ENCODE measurements at places on chromosomes 4 and X.

DNA sequence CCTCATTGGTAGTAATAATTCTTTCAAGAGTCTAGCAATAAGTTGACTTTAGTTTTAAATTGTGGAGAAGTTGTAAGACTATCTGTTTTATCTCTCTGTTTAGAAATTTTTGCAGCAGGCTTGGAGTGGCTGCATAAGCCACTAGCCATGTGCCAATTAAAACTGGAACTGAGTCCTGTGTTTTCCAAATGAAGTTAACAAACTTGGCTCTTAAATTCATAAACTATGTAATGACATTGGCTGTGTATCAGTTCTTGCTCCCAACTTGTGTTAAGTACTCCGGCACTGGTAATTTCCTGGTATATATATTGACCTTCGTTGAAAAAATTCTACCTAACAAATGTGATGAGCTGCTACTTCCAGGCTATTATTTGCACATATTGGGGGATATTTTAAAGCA lies 420.4 kb downstream of the GBA3 start:
- DNase-seq: no peak

- DNase-seq: no peak
These were observed 434.5 kb upstream of the FTHL17 start for GRCh38 chrX:31506360-31506759.

DNA sequence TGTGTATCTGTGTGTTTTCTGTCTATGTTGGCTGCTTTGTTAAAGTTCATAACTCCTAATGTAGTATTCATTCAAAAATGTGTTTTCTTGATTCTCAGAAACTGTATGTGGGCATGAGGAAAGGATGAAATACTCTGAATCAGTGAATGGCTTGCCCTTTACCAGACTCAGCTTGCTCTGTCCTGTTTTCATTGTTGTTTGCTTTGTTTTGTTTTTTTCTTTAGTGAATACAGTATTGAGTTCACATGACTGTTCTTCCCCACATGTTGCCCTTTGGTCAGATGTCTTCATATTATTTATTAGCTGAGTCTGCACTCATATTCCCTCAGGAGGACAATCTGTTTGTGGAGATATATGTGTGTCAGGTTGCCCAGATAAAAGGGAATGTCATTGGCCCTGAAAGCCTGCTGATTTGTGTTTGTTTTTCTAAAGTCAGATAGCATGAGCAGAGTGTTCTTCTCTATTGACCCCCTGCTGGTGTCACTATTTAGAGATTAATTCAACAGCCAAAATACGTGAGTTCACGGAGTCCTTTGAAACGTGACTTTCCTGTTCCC lies 1184.4 kb downstream of the RPA4 start:
- no peak for DNase-seq

- DNase-seq: no peak
These were observed 778.7 kb upstream of the HS3ST1 start for GRCh38 chr4:12207396-12207795.

- no peak for DNase-seq
These were observed 102.7 kb upstream of the TBC1D9 start for GRCh38 chr4:140858897-140859296.

DNA sequence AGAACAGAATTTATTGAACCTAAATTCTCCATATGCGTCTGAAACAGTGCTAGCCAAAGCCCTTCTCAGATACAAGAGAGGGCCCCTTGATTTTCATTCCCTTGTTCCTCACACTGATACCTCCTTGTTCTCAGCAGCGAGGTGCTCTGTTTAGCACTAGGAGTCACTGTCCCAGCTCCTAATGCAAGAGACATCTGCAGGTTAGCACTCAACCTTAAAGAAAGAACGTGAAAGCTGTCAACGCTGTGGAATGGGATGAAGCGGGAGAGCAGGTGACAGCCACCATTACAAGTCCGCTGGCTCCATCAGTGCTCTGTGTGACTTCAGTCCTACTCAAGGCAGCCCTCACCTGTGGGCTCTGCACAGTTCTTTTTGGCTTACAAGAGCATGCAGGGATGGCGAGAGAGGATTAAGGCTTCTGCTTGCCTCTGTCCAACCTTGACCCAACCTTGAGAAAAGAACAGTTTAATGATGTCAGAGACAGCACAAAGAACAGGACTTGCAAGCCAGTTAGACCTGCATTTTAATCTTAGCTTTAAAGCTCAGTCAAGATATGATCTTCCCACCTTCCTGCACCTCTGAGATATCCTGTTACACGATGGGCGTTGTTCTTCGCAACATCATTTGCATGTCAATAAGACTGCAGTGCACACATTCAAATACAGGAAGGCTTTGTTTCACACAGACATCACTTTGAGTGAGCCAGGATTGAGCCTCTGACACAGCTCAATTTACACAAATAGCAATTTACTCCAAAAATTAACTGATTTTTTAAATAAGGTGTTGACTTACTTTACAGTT lies 95.1 kb downstream of the ARSF start:
- no peak for DNase-seq

- DNase-seq: no peak
These were observed 85.5 kb downstream of the TACR3 start for GRCh38 chr4:103634236-103634635.

- no peak for DNase-seq
These were observed 509.0 kb downstream of the KLHL13 start for GRCh38 chrX:117607561-117607960.

DNA sequence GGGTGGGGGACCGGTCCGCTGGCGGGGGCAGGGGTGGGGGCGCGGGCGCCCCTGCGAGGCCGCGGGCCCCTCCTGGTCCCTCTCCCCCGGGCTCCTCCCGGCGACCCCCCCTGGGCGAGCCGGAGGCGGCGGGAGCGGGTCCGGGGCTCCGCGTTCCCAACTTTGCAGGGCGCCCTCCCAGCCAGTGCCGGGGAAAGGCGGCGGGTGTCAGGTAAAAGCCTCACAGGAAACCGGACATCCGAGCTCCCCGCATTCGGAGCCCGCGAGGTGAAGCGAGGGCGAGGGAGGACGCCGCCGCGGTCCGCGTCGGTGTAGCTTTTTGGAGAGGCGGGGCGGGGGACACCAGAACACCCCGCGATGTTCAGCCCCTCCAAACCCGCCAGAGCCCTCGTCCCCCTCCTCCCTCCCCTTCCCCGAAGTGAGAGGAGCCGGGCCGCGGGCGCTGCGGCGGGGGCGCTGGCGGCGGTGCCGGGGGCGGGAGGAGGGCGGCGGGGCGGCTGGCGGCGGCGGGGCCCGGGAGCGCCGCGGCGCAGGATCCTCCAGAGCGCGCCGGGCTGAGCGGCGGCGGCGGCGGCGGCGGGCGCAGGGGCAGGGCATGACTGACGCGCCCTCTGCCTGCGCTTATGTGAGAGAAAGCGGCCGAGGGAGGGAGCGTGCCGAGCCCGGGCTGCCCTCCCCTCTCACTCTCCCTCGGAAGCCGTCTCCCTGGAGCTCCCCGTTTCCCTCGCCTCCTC lies at the start of gene VEGFC:
TSS of gene VEGFC (minus strand) at position 597 of the 734 bp plus-strand sequence. CDS start 611 bp downstream, outside the sequence.
- DNase-seq: peak; percentile 32

GRCh38 chr4:184757810-184758209 lies 23.9 kb upstream of the CENPU start:
- DNase-seq: no peak

GRCh38 chr4:157918036-157918832 lies 254.6 kb downstream of the GASK1B start:
- DNase-seq: no peak

- DNase-seq: peak; percentile 48
These were observed 626 bp downstream of the YTHDC1 start for GRCh38 chr4:68349279-68349648.

DNA sequence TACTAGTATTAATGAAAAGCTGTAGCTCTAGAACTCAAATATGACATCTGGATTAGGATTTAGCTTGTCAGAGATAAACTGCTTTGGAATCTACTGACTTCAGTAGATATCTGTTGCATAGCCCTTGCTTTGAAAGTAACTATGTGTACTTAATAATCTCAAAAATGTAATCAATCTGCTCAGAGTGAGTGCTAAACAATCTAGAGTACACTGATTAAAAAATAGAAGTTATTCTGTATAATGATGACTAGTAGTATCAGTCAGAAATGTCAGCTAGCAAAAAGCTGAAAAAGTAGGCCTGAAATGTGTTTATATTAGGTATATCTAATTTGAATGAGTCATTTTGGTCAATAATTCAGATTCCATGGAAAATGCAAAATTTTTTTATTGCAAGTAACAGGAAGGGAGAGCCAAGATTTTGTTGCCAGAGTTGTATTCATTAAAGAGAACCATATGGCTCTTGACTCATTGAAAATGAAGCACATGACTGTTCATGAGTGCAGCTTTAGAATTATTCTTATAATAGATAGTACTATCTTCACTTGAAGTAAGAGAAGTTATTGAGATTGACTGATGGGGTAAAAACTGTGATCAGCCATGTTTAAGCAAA lies 20.0 kb downstream of the CLCN3 start:
- no peak for DNase-seq

- DNase-seq: no peak
These were observed 24.6 kb downstream of the UGT2B7 start for GRCh38 chr4:69120870-69121269.

GRCh38 chrX:133921764-133922389 lies 63.5 kb downstream of the GPC3 start:
- peak; percentile 57 for DNase-seq

DNA sequence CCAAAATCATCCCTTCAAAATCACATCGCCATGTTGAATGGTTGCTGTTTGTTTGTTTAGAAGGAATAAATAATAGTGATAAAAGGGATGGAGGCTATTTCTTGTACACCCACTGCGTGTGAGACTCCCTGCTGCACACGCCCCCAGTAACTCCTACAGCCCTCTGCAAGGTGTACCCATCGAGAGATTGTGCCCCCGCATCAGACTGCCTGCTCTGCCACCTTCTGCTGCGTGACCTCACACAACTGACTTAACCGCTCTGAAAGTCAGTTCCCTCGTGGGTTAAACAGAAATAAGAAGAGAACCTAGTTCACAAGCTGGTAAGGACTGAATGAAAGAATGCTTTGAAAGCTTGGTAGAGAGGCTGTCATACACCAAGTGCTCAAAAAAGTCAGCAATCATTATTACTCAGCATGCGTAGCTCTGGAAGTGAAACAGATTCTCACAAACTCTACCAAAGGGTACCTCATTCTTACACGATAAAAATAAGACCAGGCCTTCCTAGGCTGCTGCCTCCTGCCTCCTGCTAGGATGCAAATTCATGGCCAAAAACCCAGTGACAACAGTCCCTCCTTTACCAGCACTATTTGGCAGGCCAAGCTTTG lies 147.1 kb downstream of the CPEB2 start:
- no peak for DNase-seq

- no peak for DNase-seq
These were observed 25.5 kb downstream of the HPGD start for GRCh38 chr4:174496631-174497432.

All from KBM-7 (cell line).